ENCODE measurements at places on chromosomes 6 and 20.
A peak's percentile ranks its signal among the peaks of the same experiment; 100 is the strongest.

GRCh38 chr20:10922506-10922905 lies 248.7 kb upstream of the JAG1 start:
- DNase-seq: no peak

GRCh38 chr20:4864311-4864752 lies 137.0 kb downstream of the SLC23A2 start:
- DNase-seq: no peak

DNA sequence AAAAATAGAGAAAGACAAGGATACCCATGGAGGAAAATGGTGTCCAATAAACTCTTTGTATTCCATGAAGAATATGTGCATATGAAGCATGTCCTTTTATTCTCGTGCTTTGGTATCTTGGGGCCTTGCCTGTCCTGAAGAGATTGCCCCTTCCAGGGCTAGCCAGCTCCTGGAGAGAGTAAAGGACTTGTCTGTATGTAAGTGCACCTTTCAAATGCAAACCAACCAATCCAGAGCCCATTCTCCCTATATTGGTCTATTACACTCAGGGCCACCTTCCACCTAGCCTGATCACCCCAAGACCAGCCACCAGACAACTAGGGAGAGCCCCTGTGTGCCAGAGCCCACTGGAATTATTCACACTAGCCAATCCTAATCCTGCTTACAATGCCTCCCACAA lies 221.6 kb downstream of the CD83 start:
- DNase-seq: no peak

DNA sequence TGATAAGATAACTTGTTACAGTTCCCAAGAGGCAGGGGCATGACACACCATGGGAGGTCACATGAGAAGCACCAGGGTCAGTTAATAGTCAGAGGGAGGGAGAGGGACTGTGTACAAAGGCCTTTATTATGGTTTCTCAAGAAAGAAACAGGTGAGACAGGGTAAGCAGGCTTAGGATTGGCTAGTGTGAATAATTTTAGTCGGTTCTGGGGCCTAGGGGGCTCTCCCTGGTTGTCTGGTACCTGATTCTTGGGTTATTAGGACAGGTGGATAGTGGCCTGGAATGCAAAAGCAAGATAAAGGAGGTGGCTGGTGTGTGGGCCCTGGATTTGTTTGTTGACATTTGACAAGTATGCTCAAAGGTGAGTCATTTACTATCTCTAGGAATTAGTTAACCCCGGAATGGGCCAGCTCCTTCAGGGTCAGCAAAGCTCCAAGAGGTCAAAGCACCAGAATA lies 49.4 kb upstream of the MCUR1 start:
- peak; percentile 15 for DNase-seq

DNA sequence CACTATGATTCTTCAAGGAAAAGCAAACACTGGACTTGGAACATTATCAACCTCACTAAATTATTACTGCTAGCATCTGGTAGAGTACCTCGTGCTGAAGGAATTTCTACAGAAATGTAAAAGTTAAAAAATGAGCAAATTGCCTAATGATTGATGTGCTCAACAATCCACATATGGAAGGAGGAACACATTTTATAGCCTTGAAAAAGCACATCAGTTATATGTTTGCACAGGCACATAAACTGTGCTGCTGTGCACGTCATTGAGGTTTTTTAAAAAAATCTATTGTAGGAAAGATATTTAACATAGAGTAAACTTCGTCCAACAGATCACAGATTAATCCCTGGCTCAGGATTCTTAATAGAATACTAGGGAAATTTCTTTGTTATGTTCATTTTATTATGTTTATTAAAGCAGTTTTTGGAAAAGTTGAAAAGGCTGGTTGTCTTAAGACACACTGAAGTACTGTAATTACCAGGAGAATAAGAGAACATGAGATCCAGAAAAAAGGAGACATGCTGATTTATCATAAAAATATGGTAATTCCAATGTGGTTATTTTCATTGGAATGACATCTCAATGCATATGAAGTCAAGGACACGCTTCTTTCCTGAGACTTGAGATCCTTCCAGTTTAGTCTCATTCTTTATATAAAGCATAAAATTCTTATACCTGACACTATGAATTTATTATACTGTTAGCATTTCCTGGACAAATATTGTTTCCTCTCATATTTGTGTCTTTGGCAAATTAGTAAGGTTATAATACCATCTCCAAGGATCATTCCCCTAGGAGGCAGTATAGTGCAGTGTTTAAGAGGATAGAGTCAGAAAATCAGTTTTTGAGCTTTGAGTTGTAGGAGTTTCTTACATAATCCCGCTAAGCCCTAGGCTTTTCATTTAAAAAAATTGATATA lies 511.1 kb downstream of the TENT5A start:
- peak; percentile 2 for DNase-seq

- no peak for DNase-seq
Measured at GRCh38 chr20:12416281-12416680, 498.6 kb downstream of the BTBD3 start.

DNA sequence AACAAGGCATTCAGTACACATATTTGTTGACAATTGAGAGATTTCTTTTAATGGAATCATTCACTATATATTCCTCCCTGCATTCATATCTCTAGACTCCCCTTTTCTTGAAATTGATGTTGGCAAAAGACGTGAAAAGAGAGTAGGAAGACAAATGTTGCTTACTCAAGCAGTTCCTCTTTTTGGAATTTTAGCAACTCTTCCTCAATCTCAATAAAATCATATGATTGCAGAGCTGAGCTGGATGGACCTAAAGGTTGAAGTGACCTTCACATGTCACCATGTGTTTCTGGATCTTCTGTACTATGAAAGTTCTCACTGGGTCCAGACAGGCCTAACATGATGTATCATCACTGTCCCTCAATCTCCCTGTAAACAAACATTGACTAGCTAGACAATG lies 18.6 kb downstream of the ADGRF1 start:
- no peak for DNase-seq

- peak; percentile 93 for DNase-seq
Measured at GRCh38 chr6:128569732-128570679, 49.6 kb upstream of the PTPRK start.

- no peak for DNase-seq
Measured at GRCh38 chr6:122361314-122361979, 38.0 kb upstream of the HSF2 start.

GRCh38 chr20:3710703-3711483 lies 1.5 kb downstream of the SIGLEC1 start:
- DNase-seq: no peak

- DNase-seq: peak; percentile 71
Measured at GRCh38 chr6:153023977-153024708, 21.6 kb upstream of the MTRF1L start.

- peak; percentile 82 for DNase-seq
Measured at GRCh38 chr20:34110745-34111641, 1.1 kb downstream of the EIF2S2 start.

GRCh38 chr6:13261464-13261994 lies 66.8 kb downstream of the TBC1D7 start:
- no peak for DNase-seq

GRCh38 chr6:37830225-37830624 lies 10.7 kb downstream of the ZFAND3 start:
- no peak for DNase-seq

DNA sequence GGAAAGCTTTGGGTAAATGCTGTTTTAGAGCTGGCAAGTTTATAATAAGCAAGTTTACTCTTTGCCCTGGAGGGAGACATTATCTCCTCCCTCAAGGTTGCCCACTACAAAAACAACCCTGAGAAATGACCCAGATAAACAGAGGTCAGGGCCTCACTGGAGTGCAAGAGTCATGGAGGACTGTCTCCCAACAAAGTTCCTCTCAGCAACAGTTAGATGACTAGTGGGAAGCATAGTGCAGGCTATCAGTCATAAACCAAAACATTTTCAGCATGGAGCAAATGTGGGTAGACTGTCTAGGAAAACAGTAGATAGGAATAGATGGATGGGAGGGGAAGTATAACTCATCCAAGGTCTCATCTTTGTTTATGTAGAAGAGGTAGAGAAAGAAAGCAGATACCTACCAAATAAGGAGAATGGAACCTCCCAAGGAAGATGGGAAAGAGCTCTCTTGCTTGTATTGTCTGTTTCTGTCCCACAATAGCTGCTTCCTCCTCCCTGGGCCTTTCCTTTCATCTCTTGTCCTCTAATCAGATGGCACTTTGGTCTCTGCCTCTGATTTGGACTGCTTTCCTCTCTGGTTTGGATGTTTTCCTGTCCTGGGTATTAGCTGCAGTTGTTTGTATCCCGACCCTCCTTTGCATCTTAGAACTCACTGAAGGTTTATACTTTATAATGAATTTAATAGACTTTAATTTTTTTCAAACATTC lies 95.4 kb downstream of the WASF1 start:
- no peak for DNase-seq

DNA sequence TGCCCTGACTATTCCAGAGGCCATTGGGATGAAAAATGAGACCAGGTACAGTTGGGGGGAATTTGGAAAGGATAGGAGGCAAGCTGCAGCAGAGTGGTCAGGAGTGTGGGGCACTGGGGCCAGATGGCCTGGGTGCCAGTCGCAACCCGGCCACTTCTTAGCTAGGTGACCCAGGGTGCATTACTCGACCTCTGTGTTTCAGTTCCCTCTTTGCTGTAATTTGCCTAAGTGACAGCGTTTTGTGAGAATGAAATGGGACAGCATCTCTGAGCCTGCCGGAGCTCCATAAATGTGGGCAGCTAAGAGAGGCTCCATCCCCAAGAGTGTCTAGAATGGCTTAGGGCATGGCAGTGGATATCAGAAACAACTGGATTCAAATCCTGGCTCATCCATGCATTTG lies 13.9 kb downstream of the LRFN2 start:
- DNase-seq: no peak

GRCh38 chr6:18468503-18468843 lies 81.3 kb downstream of the RNF144B start:
- no peak for DNase-seq

- peak; percentile 50 for DNase-seq
Measured at GRCh38 chr6:156618600-156619205, 158.5 kb upstream of the ARID1B start.

- peak; percentile 88 for DNase-seq
Measured at GRCh38 chr6:42013134-42013516, 37.2 kb upstream of the TAF8 start.

Data from renal cortical epithelial cell (primary cell).